ENCODE measurements at places on chromosomes 11 and 22.

- no peak for DNase-seq
Measured at GRCh38 chr11:57634311-57634710, 15.4 kb downstream of the YPEL4 start.

DNA sequence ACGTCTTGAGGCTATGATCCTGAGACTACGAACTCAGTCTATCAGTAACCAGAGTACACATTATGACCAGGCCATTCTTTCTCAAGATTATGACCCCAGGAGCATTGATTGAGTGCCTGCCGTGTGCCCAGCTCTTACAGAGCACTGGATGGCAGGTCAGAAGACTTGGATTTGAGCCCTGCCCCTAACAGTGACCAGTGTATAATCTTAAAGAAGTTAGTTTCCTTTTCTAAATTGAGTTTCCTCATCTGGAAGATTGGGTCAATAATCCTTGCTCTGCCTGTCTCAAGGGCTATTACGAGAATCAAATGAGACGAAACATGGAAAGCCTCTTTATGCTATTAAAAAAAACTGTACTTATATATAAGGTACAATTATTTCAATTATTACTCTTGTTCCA lies 38.2 kb downstream of the SLCO2B1 start:
- no peak for DNase-seq

- DNase-seq, result no peak
Measured at GRCh38 chr11:131675121-131675888, 304.9 kb downstream of the NTM start.

GRCh38 chr22:35072925-35073324 lies 7.0 kb downstream of the ISX start:
- DNase-seq, result no peak

DNA sequence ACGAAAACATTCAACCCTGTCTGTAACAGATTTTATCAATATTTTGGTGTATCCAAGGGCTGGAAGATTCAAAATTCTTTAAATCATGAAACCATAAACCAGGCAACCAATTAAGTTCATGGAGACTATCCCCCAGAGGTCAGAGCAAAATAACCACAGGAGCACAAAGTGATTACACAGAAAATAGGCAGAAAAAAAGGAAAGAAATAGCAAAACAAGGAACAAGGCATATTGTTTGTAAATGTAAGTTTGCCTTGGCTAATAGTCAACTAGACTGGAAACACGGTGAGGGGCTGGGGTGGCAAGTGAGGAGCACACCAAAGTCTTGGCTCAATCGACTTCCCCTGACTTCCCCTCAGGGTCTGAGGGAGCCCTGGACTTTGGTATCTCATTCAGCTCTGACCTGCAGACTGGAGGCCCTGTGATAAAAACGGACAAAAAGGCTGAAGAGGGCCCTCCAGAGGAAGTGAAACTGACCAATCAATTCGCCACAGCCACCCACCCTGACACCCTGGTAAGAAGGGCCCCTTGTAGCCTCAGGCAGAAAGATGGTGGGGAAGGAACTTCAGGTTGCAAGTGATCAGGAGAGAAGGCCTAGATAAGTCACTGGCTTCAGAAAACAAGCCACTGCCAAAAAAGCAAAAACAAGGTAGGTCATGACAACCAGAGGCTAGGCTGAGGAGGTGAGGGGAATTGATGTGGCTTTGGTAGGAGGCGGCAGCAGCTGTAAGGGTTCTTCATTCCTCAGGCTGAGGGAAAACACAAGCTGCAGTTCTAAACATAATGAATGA lies 1.8 kb downstream of the SIK3 start:
- peak; percentile 82 for DNase-seq

GRCh38 chr11:123461164-123461563 lies 31.1 kb downstream of the GRAMD1B start:
- no peak for DNase-seq

All from natural killer cell (primary cell).